ENCODE measurements at places on chromosomes 12 and 14. TPM values are rescaled to one million over a fixed set of nuclear protein-coding genes. Genes with fewer than 3 reads are reported as not detected.

The TMTC1 gene
- total RNA-seq, result 77.5 TPM

- no peak overlapping the region for H3K4me3 ChIP-seq
- no peak for DNase-seq
- H3K36me3 ChIP-seq, result no peaks in the 10 kb centered on the region
- H3K27ac ChIP-seq, result no peak overlapping the region
- no peaks in the 10 kb centered on the region for H3K4me1 ChIP-seq
- no peaks in the 10 kb centered on the region for H3K27me3 ChIP-seq
These were observed 17.1 kb upstream of the RBM19 start for GRCh38 chr12:113983265-113983664.

- no peak overlapping the region for H3K4me3 ChIP-seq
- no peaks in the 10 kb centered on the region for H3K36me3 ChIP-seq
- H3K4me1 ChIP-seq, result no peaks in the 10 kb centered on the region
- no peak overlapping the region for H3K27ac ChIP-seq
- H3K27me3 ChIP-seq, result no peaks in the 10 kb centered on the region
These were observed 350.5 kb upstream of the TMTC1 start for GRCh38 chr12:30134229-30134628.

DNA sequence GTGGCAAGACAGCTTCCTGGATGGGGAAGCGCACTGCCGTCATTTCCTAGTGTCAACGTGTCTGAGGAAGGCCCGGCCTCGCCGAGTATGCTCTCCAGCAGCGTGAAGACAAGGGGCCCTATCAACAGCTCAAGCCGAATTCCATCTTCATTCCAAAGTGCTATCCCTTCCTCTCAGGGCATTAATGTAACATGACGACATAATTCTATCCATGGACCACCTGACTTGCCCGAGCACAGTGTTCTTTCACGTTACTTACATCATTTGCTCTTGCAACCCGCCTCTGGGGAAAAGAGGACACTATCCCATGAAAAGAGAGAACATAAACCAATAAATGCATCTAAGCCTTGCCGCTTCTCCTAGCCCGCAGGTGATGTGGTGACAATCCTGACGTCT is 22.9 kb downstream of the CCDC92 start:
- H3K36me3 ChIP-seq, result peaks cover 8% of the 10 kb centered on the region
- no peak overlapping the region for H3K27ac ChIP-seq
- H3K4me3 ChIP-seq, result no peak overlapping the region
- no peak for DNase-seq

DNA sequence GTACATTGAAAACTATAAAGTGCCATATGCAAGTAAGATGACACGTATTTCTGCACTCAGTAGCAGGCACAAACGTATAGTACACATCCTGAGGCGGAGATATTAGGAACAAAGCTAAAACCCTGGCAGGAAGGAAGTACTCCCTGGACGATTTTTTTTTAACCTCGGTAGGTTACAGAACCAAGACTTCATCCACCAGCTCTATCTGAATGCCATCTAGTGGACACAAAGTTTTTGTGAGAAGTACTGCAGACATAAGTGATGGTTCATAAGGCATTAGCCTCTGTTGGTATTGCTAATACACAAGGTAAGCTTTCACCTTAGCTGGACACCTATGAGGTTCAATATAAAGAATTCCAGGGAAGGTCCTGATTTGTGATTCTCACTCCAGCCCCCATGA is 83.0 kb upstream of the CCDC196 start:
- H3K4me3 ChIP-seq, result no peak overlapping the region
- no peaks in the 10 kb centered on the region for H3K4me1 ChIP-seq
- H3K27me3 ChIP-seq, result no peaks in the 10 kb centered on the region
- H3K36me3 ChIP-seq, result no peaks in the 10 kb centered on the region
- DNase-seq, result no peak
- H3K27ac ChIP-seq, result no peak overlapping the region

The CBLN3 gene
- total RNA-seq, result 1.4 TPM

- H3K4me3 ChIP-seq, result no peak overlapping the region
- no peak for DNase-seq
- no peaks in the 10 kb centered on the region for H3K36me3 ChIP-seq
- no peaks in the 10 kb centered on the region for H3K27me3 ChIP-seq
- H3K27ac ChIP-seq, result peak overlapping the region; percentile 18
- no peaks in the 10 kb centered on the region for H3K4me1 ChIP-seq
These were observed 343.4 kb downstream of the LRIG3 start for GRCh38 chr12:58576916-58577315.

- no peaks in the 10 kb centered on the region for H3K4me1 ChIP-seq
- no peak overlapping the region for H3K27ac ChIP-seq
- H3K27me3 ChIP-seq, result no peaks in the 10 kb centered on the region
- no peak overlapping the region for H3K4me3 ChIP-seq
- DNase-seq, result no peak
- H3K36me3 ChIP-seq, result no peaks in the 10 kb centered on the region
These were observed 64.8 kb upstream of the PSMC1 start for GRCh38 chr14:90191585-90191984.

GRCh38 chr14:99138999-99139865 is 132.8 kb downstream of the BCL11B start:
- no peak overlapping the region for H3K27ac ChIP-seq
- no peak overlapping the region for H3K4me3 ChIP-seq

- no peaks in the 10 kb centered on the region for H3K36me3 ChIP-seq
- peak overlapping the region; percentile 35 for H3K27ac ChIP-seq
- H3K27me3 ChIP-seq, result no peaks in the 10 kb centered on the region
- H3K4me3 ChIP-seq, result peak overlapping the region; percentile 49
These were observed 6.3 kb upstream of the NPAS3 start for GRCh38 chr14:32932302-32932913.

The CIDEB gene
- 8.2 TPM for total RNA-seq

GRCh38 chr14:90552465-90553297 is 155.9 kb downstream of the CALM1 start:
- DNase-seq, result no peak
- peaks cover 92% of the 10 kb centered on the region for H3K4me1 ChIP-seq
- H3K4me3 ChIP-seq, result no peak overlapping the region

DNA sequence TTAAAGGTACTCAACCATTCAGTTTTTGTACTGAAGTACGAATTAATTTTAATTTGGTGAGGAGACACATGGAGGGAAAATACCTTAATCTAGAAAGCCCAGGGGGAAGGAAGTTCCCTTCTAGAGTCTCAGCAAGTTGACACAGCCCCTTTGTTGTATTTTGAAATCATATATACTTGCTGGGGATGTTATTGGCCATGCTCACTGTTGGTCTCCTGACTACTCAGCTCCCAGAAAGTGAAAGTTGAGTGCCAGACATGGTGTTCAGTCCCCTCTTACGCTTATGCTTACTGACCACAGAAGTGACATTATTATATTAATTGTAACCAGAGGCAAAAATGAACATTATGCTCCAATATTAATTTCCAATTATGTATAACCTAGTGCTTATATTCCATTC is 28.1 kb downstream of the ARF6 start:
- H3K36me3 ChIP-seq, result no peaks in the 10 kb centered on the region
- no peak overlapping the region for H3K27ac ChIP-seq
- no peaks in the 10 kb centered on the region for H3K4me1 ChIP-seq
- DNase-seq, result no peak
- H3K27me3 ChIP-seq, result no peaks in the 10 kb centered on the region
- no peak overlapping the region for H3K4me3 ChIP-seq

The MYF5 gene
- total RNA-seq, result not detected

DNA sequence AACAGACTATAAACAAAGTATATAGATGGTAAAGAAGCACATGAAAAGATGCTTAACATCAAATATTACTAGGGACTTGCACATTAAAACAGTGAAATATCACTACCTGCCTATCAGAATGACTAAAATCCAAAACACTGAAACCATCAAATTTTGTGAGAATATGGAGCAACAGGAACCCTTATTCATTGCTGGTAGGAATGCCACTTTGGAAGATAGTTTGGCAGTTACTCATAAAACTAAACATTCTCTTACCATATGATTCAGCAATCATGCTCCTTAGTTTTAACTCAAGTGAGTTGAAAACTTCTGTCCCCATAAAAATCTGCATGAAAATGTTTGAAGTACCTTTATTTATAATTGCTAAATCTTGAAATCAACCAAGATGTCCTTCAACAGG is 297.6 kb downstream of the DAD1 start:
- H3K27me3 ChIP-seq, result no peaks in the 10 kb centered on the region
- no peak for DNase-seq
- H3K4me1 ChIP-seq, result no peaks in the 10 kb centered on the region
- H3K27ac ChIP-seq, result no peak overlapping the region
- H3K36me3 ChIP-seq, result no peaks in the 10 kb centered on the region

The CMA1 gene
- total RNA-seq, result not detected

DNA sequence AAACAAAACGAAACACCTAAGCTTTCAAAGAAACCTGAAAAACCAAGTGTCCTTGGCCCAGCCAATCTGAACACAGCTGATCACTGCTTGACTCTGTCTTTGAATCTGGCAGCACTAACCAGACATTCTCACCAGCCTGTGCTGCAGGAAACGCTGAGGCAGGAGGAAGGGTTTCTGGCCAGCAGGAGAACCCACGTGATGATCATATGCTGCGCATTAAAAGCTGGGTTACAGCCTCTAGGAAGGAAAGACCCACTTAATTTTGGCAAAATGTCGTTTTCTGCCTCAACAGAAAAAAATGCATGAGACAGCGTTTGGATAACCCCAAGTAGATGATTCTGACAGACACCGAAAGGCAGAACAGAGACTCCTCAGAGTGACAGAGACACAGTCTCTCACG is 9.8 kb downstream of the APPL2 start:
- peak; percentile 84 for DNase-seq
- H3K4me1 ChIP-seq, result peaks cover 21% of the 10 kb centered on the region
- H3K36me3 ChIP-seq, result peaks cover 7% of the 10 kb centered on the region
- peak overlapping the region; percentile 43 for H3K27ac ChIP-seq
- H3K4me3 ChIP-seq, result no peak overlapping the region
- no peaks in the 10 kb centered on the region for H3K27me3 ChIP-seq

The BORCS5 gene
- 25.3 TPM for total RNA-seq

The TCL1B gene
- total RNA-seq, result not detected

GRCh38 chr14:49924852-49925251 is 32.0 kb downstream of the ARF6 start:
- no peak for DNase-seq
- no peaks in the 10 kb centered on the region for H3K27me3 ChIP-seq
- no peaks in the 10 kb centered on the region for H3K36me3 ChIP-seq
- no peak overlapping the region for H3K27ac ChIP-seq
- no peak overlapping the region for H3K4me3 ChIP-seq

The RNF212B gene
- total RNA-seq, result not detected

The GLT8D2 gene
- total RNA-seq, result 18.2 TPM

DNA sequence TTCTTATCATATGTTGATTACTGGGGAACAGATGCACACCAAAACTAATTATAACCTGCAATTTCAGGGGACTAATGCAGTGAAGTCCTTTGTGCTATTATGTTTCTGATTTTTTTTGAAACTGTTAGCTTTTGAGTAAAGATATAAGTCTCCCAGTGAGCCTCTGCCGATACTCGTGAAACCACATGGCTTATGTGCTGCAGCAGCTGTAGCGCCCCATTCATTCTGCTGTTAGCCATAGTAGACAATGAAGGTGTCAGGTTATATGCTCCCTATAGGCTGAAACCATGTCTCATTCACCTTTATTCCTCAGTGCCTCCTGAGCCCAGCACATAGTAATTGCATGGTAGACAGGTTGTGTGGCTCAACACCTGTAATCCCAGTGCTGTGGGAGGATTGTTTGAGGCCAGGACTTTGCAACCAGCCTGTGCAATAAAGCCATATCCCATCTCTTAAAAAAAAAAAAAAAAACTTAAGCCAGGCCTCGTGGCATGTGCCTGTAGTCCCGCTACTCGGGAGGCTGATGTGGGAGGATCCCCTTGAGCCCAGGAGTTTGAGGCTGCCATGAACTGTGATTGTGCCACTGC is 25.0 kb downstream of the GOLGA5 start:
- H3K27me3 ChIP-seq, result no peaks in the 10 kb centered on the region
- peaks cover 21% of the 10 kb centered on the region for H3K36me3 ChIP-seq
- no peaks in the 10 kb centered on the region for H3K4me1 ChIP-seq
- DNase-seq, result no peak

DNA sequence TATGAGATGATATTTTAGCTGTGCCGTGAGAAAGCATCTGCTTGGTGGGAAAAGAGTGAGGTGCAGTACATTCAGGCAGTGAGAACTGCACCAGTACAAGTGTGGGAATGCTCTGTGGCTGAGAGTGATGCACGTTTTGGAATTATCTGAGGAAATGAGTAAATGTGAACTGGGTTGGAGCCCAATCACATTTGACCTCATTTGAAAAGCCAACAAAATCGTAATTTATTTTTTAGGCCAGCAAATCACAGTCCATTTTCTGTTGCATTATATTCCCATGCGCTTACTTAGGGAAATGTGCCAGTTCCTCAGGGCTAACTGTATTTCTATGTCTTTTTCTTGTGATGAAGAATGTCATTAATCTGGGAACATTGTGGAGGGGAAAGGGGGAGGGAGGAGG is 77.3 kb downstream of the SNAPC1 start:
- H3K27me3 ChIP-seq, result no peaks in the 10 kb centered on the region
- H3K4me1 ChIP-seq, result no peaks in the 10 kb centered on the region
- no peaks in the 10 kb centered on the region for H3K36me3 ChIP-seq
- H3K27ac ChIP-seq, result no peak overlapping the region
- no peak overlapping the region for H3K4me3 ChIP-seq

GRCh38 chr12:109065154-109065852 is 12.9 kb downstream of the USP30 start:
- H3K4me1 ChIP-seq, result no peaks in the 10 kb centered on the region
- H3K27ac ChIP-seq, result no peak overlapping the region
- peaks cover 21% of the 10 kb centered on the region for H3K36me3 ChIP-seq
- DNase-seq, result no peak
- H3K27me3 ChIP-seq, result no peaks in the 10 kb centered on the region
- H3K4me3 ChIP-seq, result no peak overlapping the region

The ANKRD33 gene
- not detected for total RNA-seq

GRCh38 chr12:7444076-7444475 is at the start of gene CD163L1:
Gene CD163L1 (minus strand): TSS chr12:7444153. CDS start chr12:7444127, 26 bp downstream.
- H3K4me1 ChIP-seq, result no peaks in the 10 kb centered on the region
- DNase-seq, result no peak
- H3K36me3 ChIP-seq, result no peaks in the 10 kb centered on the region
- no peak within 1 kb of the TSS for H3K4me3 ChIP-seq
- no peak within 1 kb of the TSS for H3K27ac ChIP-seq

GRCh38 chr14:96571311-96571710 is 69.1 kb downstream of the PAPOLA start:
- no peak overlapping the region for H3K27ac ChIP-seq
- peaks cover 18% of the 10 kb centered on the region for H3K4me1 ChIP-seq
- no peaks in the 10 kb centered on the region for H3K36me3 ChIP-seq
- DNase-seq, result no peak

Measured in sigmoid colon (tissue), 7 donors.